ENCODE measurements at places on chromosomes 6 and 20.
A peak's percentile ranks its signal among the peaks of the same experiment; 100 is the strongest.

GRCh38 chr20:29319725-29320124, 1937.7 kb upstream of the DEFB115 start:
- no peak for DNase-seq

- DNase-seq: no peak
Measured at GRCh38 chr20:21826976-21827375, 121.5 kb downstream of the PAX1 start.

DNA sequence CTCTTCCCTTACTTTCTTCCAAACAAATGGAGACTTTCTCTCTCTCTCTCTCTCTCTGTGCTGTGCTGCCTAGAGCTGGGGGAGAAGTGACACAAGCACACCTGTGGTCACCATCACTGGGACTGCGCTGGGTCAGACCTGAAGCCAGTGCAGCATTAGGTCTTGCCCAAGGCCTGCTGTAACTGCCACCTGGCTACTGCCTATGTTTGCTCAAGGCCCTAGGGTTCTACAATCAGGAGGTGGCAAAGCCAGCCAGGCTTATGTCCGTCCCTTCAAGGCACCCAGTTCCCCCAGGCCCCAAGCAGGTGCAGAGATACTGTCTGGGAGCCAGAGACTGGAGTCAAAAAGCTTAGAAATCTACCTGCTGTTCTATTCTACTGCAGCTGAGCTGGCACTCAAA, 49.4 kb upstream of the TOP1 start:
- no peak for DNase-seq

DNA sequence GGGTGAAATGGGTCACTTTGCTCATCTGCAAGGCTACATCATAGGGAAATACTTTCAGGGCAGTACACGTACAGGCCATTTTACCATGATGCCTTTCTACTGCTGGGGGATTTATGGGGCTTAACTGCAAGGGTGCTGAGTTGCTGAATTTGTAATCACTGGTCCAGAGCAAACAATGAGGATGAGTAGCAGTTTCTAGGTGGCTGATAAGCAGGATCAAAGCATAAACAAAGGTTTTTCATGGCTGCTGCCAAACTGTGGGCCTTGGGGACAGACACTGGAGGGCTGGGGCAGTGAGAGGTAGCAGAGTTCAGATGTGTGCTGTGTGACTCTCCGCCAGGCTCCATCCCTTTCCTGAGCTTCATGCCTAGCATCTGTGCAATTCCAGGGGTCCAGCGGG, 68.3 kb downstream of the CNBD2 start:
- DNase-seq: no peak

GRCh38 chr6:167311286-167311685, 13.6 kb upstream of the TTLL2 start:
- DNase-seq: no peak

DNA sequence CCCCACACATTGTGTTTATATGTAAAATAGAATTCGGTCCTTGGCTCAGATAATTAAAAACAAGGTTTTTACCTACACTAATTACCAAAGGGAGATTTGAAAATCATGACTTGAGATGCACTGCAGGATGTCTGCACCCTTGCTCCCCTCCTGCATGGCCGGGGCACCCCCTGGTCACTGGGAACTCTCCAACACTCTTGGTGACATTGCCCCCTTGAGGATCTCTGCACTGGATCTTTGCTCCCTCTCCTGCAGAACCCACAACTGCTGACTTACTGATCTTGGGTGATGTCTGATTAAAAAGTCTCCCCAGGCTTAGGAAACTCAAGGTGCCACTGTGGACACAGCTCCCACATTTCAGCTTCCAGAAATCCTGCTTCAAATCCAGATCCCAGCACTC, 17.1 kb upstream of the CSNK2A1 start:
- DNase-seq: no peak

DNA sequence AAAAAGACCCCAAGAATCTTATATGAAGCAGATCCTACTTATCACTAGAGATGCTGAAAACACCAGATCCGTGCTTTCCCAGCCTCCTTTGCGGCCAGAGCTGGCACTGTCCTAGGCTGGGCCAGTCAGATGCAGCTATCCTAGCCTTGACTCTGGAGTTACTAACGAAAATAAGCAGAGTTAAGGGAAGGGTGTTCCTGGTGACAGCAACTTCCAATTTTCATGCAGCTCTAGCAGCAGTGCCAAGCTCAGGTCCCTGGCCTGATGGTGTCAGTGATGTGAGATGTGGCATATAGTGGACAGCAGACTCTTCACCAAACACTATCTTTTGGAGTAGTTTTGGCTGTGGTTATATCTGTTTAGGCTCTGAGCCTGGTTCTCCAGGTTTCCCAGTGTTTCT, 25.6 kb upstream of the ABCC10 start:
- no peak for DNase-seq

DNA sequence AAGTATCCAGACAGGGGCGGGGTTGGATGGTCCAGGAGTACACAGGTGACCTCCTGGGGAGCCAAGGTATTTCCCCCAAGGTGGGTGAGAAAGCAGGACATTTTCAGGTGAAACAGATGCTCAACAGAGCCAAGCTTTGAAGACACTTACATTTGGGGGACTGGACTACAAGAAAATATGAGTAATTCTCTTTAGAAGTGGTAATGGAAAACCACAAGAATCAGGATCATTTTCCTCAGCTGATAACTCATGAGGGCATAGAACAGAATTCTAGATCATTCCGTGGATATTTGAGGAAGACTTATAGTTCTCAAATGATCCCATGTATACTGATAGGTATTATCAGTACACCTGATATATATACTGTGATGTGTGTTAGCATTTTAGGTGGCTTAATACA, 89.9 kb downstream of the UST start:
- DNase-seq: no peak

DNA sequence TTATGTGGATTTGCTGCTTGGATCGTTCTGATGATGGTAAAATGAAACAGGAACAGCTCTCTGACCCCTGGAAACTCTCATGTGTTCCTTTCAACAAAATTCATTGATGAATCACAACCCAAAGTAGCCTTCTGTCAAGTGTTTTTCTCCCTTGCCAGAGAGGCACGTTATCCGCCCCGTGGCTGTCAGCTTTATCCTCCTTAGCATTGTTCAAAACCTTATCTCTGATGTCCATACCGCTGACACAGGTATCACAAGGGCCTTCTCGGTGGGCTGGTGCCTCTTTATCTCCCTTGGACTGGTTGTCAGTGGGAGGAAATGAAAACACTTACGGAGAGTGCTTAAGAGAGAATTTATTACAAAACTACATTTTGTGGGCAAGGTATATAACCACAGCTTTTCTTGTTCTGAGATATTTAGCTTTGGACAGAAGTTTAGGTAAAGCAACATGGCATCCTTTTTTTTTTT, 84.9 kb downstream of the TIAM2 start:
- DNase-seq: no peak

DNA sequence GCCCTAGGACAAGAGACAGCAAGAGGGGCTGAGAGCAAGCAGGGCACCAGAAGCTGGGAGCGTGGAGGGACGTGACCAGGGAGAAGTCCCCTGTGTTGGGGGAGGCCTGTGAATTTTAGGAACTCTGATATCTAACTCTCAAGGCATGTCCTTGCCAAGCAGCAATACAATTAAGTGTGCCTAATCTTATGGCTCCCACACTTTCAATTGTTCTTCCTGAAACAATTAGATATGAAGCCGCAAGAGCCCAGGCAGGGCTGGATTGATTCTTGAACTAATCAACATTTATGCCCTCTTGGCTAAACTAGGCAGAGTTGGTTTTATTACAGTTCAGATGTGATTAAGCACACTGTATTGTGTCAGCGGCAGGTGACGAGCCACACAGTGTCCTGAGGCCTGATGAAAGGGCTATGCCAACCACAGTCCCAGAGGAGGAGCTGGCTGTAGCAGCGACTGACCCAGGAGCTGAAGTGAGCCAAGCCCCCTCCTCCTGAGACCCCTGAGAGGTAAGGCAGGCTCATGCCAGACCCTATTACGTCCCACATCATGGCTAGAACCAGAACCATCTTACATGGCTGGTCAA, 4.2 kb upstream of the MAVS start:
- no peak for DNase-seq

DNA sequence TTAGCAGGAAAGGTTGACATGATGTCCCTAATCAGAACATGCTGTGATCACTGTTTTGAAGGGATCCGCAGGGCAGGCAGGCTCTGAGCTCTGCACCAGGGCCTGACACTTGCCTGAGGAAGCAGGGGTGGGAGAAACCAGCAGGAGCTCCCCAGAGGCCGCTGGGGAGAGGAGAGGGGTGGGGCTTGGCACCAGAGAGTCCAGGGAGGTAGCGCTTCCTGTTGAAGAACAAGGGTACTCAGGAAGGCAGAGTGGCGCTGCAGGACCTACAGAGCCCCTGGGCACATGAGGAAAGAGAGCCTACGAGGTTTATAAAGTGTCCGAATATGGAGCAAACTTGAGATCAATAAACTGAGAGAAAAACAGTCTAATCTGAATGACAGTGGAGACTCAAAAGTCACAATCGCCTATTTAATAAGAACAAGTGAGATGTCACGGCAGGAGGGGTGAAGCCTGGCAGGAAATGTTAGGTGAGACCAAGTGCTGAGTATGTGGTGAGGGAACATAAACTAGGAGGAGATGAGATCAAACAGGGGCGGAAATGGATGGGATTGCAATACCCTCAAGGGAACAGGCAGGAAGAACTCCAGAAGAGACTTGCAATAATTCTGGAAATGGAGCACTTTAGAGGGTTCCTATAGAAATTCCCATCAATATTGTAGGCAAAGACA, 5.8 kb upstream of the TBXT start:
- no peak for DNase-seq

DNA sequence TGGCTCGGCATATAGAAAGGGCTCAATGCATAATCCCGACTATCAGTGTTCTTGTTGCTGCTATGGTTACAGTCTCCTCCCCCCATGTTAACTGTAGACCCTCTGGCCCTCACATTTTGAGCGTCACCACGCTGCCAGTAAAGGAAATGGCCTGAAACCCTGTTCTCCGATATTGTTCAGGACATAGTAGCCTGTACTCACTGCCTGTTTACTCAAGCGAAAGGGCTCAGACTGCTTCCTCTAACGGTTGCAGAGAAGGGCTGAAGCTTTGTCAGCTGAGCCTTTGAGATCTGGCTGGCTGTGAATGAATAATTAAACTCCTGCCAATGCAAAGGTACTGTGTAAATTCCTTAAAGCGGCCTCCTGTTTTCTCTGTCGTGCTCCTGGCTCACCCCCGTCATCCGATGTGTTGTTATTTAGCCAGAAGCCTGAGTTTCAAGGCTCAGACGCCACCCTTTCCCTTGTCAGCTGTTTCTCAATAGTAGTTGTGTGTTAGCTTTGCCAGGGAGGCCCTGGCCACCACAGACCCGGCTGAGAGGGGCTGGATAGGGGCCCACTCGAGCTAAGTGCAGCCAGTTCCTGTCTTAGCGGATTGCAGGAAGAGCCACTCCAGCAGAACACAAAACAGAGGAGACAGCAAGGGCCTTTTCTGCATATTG, 31.2 kb upstream of the RALGAPA2 start:
- no peak for DNase-seq

- no peak for DNase-seq
Measured at GRCh38 chr6:161836643-161837448, 563.0 kb upstream of the AGPAT4 start.

- no peak for DNase-seq
Measured at GRCh38 chr20:17605131-17605660, 35.3 kb downstream of the DSTN start.

GRCh38 chr6:102841060-102841459, 1447.6 kb downstream of the GRIK2 start:
- DNase-seq: no peak

DNA sequence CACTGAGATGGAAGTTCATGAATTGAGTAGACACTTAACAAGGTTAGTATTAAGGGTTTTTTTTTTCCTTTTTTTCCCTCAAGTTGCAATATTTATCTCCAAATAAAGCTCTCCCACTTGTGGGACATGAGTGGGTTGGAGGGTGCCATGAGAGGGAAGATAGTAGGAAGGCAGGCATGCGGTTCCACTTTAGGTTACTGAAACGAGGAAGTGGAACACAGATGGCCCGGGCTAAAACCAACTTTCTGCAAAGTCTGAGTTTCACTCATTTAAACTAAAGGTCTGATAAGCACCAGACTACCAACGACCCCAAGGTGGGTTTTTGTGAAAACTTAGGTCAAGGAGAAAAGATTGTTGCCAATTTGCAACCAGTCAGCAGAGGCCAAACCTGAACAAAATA, 42.2 kb downstream of the TBC1D7 start:
- DNase-seq: no peak

DNA sequence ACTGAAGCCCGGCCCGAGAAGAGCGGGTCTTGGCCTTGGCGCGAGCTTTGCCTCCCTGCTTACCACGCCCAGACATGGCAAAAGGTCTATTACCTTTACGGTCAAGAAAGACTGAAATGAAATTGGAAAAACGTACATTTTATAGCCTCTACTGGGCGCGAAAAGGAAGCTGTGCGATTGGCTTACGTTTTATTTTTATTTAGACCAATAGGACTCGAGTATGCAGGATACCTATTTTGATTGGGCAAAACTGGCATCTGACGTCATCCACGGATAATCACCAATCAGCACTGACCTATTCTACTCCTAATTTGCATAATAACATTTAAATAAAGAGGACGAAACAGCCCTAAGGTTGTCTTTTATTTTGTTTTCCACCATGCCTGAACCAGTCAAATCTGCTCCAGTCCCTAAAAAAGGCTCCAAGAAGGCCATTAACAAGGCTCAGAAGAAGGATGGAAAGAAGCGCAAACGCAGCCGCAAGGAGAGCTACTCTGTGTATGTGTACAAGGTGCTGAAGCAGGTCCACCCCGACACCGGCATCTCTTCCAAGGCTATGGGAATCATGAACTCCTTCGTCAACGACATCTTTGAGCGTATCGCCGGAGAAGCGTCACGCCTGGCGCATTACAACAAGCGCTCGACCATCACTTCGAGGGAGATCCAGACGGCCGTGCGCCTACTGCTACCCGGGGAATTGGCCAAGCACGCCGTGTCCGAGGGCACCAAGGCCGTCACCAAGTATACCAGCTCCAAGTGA, 97.4 kb downstream of the OR2B2 start:
- peak; percentile 57 for DNase-seq

DNA sequence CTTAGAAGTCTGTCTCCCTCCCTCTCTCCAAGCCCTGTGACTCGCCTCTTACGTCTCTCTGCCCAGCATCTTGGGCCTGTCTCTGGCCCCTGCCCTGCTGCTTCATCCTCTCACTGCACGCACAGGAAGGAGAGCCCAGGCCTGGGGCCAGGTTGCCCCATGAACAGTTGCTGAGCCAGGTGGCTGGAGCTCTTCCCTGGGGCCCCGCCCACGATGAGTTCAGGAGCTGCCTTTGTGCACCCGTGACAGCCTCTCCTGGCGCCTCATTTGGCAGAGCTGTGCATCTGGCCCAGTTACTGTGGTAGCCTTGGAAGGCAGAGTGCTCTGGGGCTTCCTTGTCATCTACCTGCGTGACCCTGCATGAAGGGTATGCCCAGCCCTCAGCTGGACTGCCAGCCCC, 44.5 kb downstream of the SLC52A3 start:
- DNase-seq: no peak

DNA sequence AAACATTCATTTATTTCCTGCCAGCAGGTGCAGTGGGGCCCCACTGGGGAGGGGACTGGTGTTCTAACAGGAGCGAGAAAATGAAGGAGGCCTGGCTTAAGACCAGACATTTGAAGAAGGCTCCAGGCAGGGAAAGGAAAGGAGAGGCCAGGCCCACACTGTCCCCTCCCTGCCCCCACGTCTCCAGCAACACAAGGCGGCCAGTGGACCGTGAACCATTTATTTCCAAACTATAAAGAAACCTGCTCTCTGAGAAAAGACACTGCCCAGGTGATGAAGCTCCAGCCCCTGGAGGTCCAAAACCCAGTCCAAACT, 41.4 kb upstream of the CDH22 start:
- no peak for DNase-seq

- DNase-seq: no peak
Measured at GRCh38 chr20:33810259-33810658, 889 bp upstream of the CHMP4B start.
